ENCODE measurements at places on chromosomes 13 and 19. TPM values are rescaled to one million over a fixed set of nuclear protein-coding genes. Genes with fewer than 3 reads are reported as not detected.

DNA sequence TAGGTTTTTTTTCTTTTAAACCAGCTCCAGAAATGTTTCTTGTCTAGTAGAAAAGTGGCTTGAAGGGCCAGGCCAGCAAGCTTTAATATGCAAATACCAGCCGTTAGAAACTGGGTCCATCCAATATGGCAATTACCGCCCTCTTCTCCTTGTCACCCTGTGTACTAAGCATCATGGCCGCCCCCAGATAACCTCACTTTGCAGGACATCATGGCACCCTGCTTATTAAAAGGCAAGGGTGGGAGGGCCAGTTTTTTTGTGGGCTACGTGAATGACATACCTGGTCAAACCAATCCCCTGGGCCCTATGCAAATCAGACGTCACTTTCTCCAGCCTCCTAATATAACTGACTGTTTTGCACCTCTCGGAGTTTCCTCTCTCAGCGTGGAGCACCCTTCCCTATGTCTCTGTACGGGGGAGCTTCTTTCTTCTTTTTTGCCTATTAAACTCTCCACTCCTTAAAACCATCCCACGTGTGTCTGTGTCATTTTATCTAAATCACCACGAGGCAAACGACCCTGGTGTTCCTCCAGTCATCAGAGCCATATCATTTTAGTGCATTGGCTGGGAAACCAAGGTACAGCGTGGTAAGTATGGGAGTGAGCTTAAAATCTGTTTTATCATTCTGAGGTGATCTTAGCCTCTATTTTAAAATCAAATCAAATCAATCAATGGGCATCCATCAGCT, 27.7 kb downstream of the OXGR1 start:
- no peaks in the 10 kb centered on the region for H3K36me3 ChIP-seq
- H3K4me1 ChIP-seq, result no peaks in the 10 kb centered on the region
- no peaks in the 10 kb centered on the region for H3K27me3 ChIP-seq
- H3K27ac ChIP-seq, result no peak overlapping the region
- no peak for DNase-seq

DNA sequence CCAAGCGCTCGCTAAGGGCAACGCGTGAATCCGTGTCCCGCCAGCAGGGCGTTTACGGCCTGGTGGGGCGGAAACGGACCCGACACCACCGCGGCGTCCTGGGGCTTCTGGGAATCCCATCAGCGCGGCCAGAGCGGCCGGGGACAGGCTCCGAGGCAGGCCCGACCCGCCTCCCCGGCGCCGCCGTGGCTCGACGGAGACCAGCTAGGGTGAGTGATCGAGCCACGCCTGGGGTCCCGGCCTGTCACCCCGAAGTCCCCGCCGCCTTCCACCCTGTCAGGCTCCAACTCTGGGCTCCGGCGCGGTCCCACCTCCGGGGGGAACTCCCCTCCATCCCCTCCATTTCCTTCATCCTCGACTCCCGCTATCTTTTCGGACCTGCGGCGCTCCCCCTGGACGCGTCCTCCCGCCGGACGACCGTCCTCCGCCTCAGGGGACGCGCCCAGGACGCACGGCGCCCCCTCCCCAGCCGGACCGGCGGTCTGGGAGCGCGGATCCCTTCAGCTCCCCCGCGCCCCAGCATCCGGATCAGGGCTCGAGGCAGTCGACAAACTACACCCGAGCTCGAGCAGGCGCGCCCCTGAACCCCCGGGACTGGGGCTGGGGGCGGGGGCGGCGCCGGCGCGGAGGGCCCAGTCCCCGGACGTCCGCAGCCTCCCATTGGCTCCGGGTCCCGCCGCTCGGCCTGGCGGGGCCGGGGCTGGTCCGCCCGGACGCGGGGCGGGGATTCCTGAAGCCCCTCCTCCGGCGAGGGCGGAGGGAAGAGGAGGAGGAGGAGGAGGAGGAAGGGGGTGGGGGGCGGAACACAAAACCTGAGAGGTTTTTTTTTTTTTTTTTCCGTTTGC, 638 bp upstream of the BICRA start:
- H3K27me3 ChIP-seq, result no peaks in the 10 kb centered on the region
- peaks cover 19% of the 10 kb centered on the region for H3K36me3 ChIP-seq
- peaks cover 9% of the 10 kb centered on the region for H3K4me1 ChIP-seq
- H3K4me3 ChIP-seq, result peak overlapping the region; percentile 97

- no peak overlapping the region for H3K4me3 ChIP-seq
- no peak overlapping the region for H3K27ac ChIP-seq
- H3K4me1 ChIP-seq, result no peaks in the 10 kb centered on the region
- H3K36me3 ChIP-seq, result peaks cover 2% of the 10 kb centered on the region
These were observed 69.2 kb downstream of the PIBF1 start for GRCh38 chr13:72850959-72851677.

Gene LRRC4B
- polyA plus RNA-seq, result not detected

Gene KLK13
- 1.9 TPM for polyA plus RNA-seq
